ENCODE measurements at places on chromosomes 7 and 10.

DNA sequence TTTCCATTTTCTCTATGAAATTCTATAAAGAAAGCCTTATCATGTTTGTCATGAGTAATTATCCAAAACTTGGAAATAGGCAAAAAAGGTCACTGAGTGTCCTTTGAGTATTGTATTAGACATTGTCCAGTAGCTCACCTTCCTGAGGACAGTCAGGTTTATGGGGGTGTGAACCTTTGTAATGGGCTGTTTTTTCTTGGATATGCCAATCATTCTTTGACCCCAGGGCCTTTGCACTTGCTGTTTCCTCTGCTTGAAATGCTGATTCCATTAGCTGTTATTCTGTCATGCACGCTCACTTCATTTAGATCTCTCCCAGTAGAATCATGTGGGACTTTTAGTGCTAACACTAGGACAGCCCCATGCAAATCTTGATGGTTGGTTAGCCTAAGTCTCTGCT is 4.9 kb downstream of the CCDC172 start:
- no peak for DNase-seq

- no peak for DNase-seq
Observed at GRCh38 chr10:102581401-102581800, 62.9 kb upstream of the TRIM8 start.

GRCh38 chr10:131475043-131475442 is 163.5 kb upstream of the TCERG1L start:
- no peak for DNase-seq

DNA sequence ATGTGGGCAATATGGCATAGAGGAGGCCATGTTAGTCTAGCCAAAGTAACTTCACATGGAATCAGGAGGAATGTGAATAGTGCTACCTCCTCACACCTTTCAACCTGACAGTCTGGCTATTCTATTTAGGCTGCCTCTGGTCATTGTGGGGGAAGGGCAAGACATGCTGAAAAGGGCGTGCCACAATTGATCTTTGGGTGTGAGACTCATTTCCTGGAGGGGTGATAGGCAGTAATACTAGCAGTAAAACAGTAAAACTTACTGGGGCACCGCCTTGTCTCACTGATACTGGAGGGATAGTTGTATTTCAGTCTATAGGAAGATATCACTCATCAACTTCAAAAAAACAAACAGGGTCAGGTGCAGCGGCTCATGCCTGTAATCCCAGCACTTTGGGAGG is 88.7 kb downstream of the TMEM168 start:
- no peak for DNase-seq

Measured in RWPE1 (cell line).